ENCODE measurements at places on chromosomes 13 and 19.

DNA sequence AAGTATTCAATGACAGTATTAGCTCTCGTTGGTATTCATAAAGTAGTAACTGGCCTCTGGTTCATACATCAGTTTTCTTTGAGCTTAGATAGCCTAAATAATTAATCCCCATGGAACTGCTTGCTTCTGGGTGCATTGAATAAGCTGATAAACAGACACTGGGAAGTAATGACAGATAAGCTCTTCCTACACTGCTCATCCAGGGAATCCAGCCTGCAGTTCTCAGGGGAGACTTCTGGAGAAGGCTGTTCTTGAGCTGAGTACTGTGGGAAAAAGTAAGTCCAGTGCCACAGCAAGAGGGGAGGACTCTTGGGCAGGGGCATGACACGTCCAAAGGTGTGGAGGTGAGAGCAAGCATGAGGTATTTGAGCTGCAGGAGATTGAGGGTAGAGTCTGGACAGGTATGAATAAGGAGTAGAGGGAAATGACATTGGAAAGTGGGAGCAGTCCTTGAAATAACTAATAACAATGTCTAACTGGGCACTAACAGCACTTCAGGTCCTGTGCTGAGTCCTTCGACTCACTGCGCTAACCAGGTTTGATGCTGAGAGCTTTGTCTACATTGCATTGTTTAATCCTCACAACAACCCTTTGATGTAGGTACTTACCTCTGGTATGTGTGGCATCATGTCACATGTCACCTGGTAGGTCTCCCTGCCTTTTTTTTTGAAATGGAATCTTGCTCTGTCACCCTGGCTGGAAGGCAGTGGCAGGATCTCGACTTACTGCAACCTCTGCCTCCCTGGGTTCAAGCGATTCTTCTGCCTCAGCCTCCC lies 7.2 kb downstream of the GARRE1 start:
- no peak for DNase-seq

GRCh38 chr13:111051041-111051725 lies 63.9 kb upstream of the ARHGEF7 start:
- no peak for DNase-seq

- no peak for DNase-seq
Measured at GRCh38 chr19:1609103-1609396, 3.8 kb upstream of the UQCR11 start.

DNA sequence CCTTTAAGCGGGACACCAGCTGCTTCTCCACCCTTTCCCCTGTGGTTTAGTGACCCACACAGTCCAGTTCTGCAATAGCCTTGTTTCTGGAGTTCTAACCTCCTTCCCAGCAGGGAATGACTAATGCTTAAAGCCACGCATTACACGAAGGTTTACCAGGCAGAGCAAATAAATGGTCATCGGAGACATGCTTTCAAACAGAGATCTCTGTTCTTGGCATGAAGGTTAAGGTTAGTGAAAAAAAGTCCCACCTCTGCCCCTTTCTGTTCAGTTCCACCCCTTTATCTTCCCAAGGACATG lies 25.3 kb upstream of the MEDAG start:
- peak; percentile 54 for DNase-seq

DNA sequence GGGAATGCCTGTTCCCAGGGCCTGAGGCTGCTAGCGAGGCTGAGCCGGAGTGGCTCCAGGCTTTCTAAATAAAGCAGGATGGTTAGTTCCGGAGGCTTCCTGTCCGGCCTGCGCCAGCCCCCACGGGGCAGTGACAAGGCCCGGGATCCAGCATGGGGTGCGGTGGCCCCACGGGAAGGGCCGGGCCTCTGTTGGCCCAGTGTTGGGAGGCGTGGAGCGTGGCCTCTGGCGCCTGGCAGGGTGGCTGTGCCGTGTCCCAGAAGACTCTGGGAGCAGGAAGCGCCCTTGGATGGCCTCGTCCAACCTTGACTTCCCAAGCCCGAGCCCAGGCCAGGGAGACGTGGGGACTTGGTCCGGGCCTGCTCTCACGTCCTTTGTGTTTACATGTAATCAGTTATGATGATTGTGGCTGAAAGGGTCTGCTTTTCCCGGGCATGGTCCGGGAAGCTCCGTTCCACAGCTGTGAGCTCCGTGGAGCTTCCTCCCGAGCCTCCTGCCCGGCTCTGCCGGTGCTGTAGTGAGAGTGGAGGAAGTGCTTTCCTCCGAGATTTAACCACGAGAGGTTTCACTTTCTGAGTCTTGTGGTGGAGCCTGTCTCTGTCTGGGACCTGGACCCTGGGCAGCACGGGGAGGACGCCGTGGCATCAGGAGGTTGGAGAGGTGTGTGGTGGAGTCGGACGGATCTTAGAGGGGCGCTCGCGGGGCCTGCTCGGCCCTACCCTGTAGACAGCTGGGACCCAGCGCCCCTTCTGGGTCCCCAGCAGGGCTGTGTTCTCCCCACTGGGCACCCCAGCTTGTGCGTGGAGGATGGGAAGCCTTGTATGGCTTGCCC lies 4.6 kb downstream of the GNA11 start:
- no peak for DNase-seq

DNA sequence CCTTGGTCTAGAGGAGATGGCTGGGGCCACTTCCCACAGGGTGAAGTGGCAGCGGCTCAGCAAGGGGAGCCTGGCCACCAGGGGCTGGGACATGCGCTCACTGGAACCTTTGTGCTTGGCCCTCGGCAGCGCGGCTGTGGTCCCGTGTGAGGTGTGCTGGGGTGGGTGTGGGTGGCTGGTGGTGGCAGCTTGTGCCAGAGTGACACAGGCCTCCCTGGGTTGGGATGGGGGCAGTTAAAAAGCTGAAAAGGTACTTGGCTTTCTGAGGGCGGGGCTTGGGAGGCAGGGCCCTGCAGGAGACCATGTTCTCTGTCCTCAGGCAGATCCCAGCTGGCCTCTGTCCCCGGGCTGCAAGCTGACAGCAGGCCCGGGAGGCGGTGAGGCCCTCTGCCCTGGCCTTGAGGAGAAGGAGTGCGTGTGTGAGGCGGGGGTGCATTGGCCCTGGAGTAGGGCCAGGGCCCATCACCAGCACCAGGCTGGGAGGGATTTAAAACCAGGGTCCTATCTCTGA lies 17.3 kb downstream of the MPND start:
- DNase-seq, result no peak

GRCh38 chr19:33150852-33151518 lies 19.1 kb downstream of the WDR88 start:
- no peak for DNase-seq

DNA sequence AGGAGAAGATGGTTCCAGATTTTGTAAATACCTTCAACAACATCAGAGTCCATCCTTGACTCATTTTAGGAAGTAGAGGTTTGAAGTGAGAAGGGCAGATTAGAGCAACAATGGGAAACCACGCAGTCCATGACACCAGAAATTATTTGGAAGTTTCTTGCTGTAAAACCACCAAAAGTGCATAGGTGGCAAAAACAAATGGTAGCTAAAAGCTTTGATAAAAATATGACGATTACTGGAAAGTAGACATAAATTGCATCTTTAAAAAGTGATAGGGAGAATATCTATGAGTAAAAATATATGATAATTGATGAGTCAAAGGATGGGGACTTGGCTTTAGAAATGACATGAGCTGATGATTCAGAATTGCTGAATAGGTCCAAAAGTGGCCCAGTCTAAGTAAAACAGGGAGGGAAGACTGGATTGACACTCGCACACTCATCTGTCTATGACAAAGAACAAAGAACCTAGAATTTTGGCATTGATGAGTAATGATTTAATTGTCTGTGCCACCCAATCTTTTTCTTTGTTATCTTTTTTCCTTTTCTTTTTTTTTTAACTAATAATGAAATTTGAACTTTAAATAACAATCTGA lies 472.2 kb downstream of the MYO16 start:
- no peak for DNase-seq

DNA sequence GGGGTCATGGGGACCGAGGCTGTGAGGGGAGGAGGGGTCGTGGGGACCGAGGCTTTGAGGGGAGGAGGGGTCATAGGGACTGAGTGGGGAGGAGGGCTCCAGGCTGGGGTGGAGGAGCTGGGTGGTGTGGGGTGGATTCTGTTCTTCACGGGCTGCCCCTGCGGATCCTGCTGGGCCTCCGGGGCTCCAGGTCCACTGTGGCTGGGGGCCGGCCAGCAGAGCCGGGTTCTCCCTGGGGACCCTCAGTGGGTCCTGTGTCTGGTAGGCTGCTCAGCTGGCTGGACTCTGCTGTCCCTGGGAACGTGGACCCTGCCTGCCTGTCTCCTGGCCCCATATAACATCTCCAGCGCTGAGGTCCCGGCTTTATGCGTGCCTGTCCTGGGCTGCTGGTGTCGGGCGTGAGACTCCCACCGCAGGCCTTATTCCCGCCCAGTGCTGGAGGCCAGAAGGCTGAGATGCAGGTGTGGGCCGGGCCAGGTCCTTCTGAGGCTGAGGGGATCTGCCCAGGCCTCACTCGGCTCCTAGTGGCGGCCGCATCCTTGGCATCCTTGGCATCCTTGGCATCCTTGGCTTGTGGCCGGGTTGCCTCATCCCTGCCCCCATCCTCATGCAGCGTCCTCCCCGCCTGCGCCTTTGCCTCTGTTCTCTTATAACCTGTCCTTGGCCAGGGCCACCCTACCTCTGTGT lies 19.8 kb upstream of the GNA15 start:
- DNase-seq, result peak; percentile 23

DNA sequence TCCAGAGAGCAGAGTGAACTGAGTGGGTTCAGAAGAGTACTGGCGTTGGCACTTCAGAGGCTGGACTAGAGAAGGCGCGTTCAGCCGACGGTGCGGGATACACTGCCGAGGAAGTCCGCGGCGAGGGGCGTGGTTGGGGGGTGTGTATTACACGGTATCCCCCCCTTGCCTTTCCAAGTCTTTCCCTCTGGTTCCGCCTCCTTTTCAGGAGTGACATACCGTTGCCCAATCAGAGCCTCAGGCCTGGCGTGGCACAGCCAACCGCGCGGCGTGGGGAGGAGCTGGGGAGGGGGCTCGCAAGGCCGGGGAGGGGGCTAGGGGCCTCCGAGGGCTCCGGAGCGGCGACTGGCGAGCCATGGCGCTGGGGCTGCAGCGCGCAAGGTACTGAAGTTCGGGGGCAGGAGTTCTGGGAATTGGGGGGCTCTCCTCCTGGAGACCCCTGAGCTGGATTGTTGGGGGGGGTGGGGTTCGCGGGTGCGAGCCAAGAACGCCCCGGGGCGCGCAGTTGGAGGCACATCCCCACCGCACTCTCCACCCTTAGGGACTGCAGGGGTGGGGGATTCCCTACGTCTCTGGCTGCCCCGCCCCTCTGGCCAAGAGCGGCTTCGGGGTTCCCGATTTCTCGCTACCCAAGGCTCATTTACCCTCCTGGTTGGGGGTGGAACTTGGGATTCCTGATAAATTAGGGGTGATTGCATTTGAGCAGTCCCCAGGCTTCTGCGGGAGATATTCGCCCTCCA lies at the start of gene HIF3A:
TSS of gene HIF3A (plus strand) at position 321 of the 740 bp plus-strand sequence. CDS start at position 356, 35 bp downstream.
- no peak for DNase-seq

DNA sequence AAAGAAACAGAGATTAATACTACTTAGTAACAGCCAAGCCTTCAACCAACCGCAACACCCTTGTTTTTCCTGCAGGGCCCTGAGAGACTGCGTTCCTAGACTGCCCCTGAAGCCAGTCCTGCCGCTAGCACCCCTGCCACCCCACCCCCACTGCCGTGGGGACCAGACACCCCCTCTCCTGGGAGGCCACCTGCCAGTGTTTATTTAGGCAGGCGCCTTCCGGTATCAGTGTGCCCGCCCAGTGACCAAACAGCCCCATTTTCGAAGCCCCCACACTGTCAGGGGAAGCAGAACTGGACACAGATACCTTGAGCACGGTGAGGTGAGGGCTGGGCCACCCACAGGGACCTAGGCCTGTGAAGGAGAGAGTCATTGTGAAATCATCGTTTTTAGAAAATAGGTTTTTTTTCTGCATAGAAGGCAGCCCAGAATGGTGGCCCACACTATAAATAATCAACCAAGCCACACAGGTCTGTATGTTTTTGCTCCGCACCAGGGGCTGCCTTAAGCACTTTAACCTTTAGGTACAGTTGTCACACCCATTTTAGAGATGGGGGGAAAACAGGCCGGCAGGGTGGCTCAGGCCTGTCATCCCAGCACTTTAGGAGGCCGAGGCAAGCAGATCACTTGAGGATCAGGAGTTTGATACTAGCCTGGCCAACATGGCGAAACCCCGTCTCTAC lies 3.5 kb upstream of the TLE5 start:
- no peak for DNase-seq

- DNase-seq, result no peak
Measured at GRCh38 chr19:15897026-15897737, 692 bp downstream of the CYP4F2 start.

GRCh38 chr13:89372193-89372592 lies 1701.0 kb downstream of the SLITRK5 start:
- DNase-seq, result no peak

- DNase-seq, result no peak
Measured at GRCh38 chr19:30566681-30567420, 194.7 kb downstream of the ZNF536 start.

DNA sequence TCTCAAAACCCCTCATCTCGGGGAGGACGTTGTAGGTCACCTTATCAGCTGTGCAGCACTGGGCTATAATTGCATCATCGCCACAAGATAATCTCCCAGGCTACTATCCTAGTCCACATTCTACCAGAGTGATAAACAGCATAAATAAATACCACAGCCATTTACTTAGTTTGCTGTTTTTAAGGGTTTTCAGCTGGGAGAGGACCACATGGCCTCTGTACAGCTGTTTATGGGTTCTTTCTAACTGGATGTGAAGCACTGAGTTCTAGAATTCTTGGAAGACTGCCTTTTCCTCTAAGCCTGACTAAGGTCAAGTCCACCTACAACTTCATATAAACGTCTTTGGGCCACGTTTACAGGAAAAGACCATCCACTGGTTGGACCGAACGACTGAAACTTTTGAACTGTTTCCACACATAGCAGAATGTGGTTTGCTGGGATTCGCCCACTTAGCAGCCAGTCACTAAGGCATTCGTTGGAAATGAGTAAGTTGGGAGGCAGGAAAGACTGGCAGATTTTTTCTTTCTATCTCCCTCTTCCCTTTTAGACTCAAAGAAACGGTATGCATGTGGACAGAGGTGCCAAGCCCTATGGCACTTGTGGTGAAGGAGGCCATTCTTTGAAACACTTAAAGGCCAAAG lies 752.5 kb upstream of the SGCG start:
- DNase-seq, result no peak

GRCh38 chr19:5369962-5370367 lies 29.4 kb upstream of the PTPRS start:
- peak; percentile 31 for DNase-seq

- no peak for DNase-seq
Measured at GRCh38 chr19:51252306-51253079, 1.6 kb downstream of the SIGLECL1 start.

DNA sequence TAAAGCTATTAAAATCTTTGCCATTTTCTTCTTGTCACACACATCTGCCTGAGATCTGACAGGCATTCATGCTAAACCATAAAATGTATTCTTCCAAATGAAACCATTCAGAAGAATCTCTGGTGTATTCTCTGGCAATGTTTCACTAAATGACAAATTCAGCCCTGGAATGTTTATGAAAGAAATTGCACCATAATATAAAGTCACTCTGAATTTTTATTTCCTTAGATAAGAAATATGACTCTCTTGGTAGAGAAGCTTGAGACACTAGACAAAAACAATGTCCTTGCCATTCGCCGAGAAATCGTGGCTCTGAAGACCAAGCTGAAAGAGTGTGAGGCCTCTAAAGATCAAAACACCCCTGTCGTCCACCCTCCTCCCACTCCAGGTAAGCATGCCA lies 14.3 kb downstream of the OLFM4 start:
- DNase-seq, result no peak

Measured in ACHN (cell line).